Effector memory CD8-positive, alpha-beta T cell (primary cell): ENCODE measurements at places on chromosomes 7 and 10.
A peak's percentile ranks its signal among the peaks of the same experiment; 100 is the strongest.

GRCh38 chr10:1160561-1161314 lies 104.6 kb downstream of the WDR37 start:
- no peak overlapping the region for H3K27ac ChIP-seq
- no peak for DNase-seq
- H3K4me3 ChIP-seq = no peak overlapping the region
- H3K27me3 ChIP-seq = peaks cover 52% of the 10 kb centered on the region

GRCh38 chr10:132981746-132982145 lies 39.4 kb upstream of the CFAP46 start:
- no peaks in the 10 kb centered on the region for H3K36me3 ChIP-seq
- DNase-seq = no peak
- no peaks in the 10 kb centered on the region for H3K4me1 ChIP-seq
- H3K27me3 ChIP-seq = no peaks in the 10 kb centered on the region
- H3K27ac ChIP-seq = no peak overlapping the region
- H3K4me3 ChIP-seq = no peak overlapping the region

DNA sequence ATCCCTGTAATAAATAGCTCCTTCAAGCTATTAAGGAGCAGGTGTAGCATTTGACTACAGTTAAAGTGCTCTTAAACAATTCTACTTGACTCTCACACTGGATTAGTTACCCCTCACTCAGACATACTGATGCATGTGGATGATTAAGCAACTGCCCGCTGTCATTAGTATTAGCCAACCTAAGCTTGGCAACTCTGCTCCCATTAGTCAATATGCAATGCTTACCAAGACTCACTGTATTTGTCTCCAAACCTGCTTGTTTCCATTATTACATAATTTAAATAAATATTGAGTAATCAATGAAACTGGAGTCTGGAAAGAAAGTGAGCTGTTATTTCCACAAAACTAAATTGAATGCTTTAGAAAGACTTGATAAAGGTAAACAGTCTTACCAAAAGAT lies 144.0 kb upstream of the ASAH2 start:
- peaks cover 35% of the 10 kb centered on the region for H3K4me1 ChIP-seq
- H3K36me3 ChIP-seq = peaks cover 10% of the 10 kb centered on the region
- H3K27ac ChIP-seq = peak overlapping the region; percentile 74
- DNase-seq = no peak
- H3K27me3 ChIP-seq = no peaks in the 10 kb centered on the region
- H3K4me3 ChIP-seq = no peak overlapping the region

- DNase-seq = no peak
- H3K4me3 ChIP-seq = no peak overlapping the region
- no peak overlapping the region for H3K27ac ChIP-seq
- no peaks in the 10 kb centered on the region for H3K36me3 ChIP-seq
- H3K27me3 ChIP-seq = peaks cover 10% of the 10 kb centered on the region
Observed at GRCh38 chr10:127964621-127965020, 57.7 kb downstream of the PTPRE start.

GRCh38 chr7:51104278-51104677 lies 212.3 kb downstream of the COBL start:
- no peaks in the 10 kb centered on the region for H3K4me1 ChIP-seq
- H3K36me3 ChIP-seq = no peaks in the 10 kb centered on the region
- H3K4me3 ChIP-seq = no peak overlapping the region
- H3K27me3 ChIP-seq = peaks cover 8% of the 10 kb centered on the region

- no peak for DNase-seq
- H3K4me1 ChIP-seq = no peaks in the 10 kb centered on the region
- no peaks in the 10 kb centered on the region for H3K36me3 ChIP-seq
- no peak overlapping the region for H3K27ac ChIP-seq
- no peaks in the 10 kb centered on the region for H3K27me3 ChIP-seq
- no peak overlapping the region for H3K4me3 ChIP-seq
Observed at GRCh38 chr7:15839416-15840100, 153.1 kb upstream of the MEOX2 start.

DNA sequence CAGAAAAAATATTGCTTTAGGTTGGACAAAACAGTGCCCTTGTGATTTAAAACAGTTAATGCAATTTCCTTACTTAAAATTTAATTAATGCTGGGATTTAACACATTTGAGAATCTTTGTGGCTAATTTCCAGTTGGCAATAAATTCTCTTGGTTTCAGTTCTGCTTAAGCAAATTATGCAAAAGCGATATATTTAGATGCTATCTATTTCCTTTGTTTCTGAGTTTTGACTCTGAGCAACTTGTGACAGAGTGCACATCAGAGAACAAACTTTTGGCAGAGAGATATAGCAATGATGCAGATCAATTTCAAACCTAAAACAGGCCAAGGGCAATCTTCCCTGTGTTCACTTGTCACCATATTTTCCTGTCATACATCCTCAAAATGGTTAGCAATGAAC lies 933.6 kb upstream of the ZWINT start:
- no peaks in the 10 kb centered on the region for H3K36me3 ChIP-seq
- no peak for DNase-seq
- no peaks in the 10 kb centered on the region for H3K27me3 ChIP-seq
- H3K4me3 ChIP-seq = no peak overlapping the region
- H3K4me1 ChIP-seq = no peaks in the 10 kb centered on the region

DNA sequence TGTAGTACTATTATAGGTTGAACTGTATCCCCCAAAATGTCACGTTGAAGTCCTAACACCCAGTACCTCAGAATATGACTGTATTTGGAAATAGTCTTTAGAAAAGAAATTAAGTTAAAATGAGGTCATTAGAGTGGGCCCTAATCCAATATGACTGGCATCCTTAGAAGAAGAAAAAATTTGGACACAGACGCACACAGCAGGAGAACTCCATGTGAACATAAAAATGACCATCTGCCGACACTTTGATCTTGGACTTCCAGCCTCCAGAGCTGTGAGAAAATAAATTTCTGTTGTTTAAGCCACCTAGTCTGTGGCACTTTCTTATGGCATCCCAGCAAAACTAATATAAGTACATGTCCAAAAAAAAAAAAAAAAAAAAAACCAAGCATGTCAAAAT lies 225.8 kb downstream of the PARD3 start:
- no peak overlapping the region for H3K27ac ChIP-seq
- DNase-seq = no peak
- no peak overlapping the region for H3K4me3 ChIP-seq
- H3K27me3 ChIP-seq = peaks cover 19% of the 10 kb centered on the region

GRCh38 chr7:159027056-159027788 lies 117.4 kb downstream of the VIPR2 start:
- no peaks in the 10 kb centered on the region for H3K36me3 ChIP-seq
- no peak for DNase-seq
- H3K27me3 ChIP-seq = peaks cover 99% of the 10 kb centered on the region
- H3K27ac ChIP-seq = no peak overlapping the region
- no peak overlapping the region for H3K4me3 ChIP-seq
- H3K4me1 ChIP-seq = peaks cover 9% of the 10 kb centered on the region

DNA sequence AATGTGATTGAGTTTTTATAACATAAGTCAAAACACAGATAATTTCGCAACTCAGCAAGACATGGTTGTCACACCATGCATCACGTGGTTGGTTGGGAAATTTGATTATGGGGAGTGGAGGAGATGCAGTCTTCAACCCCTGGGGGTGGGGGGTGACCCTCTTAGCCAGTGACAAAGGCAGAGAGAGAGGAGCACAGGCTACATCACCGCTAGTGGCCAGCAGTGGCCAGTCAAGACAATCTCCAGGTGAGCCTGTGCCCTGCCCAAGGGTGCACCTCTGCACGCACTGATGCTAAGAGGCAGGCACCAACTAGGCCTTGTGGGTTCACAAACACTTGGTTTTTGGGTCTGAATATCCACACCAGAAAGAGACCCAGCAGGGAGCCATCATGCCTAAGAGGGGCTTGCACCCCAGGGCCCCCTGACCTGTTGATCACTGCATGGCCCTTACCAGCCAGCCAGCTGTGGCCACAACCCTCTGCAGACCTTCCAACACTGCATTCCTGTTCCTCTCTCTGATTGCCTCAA lies 244.4 kb downstream of the FANK1 start:
- H3K27me3 ChIP-seq = no peaks in the 10 kb centered on the region
- peaks cover 6% of the 10 kb centered on the region for H3K36me3 ChIP-seq
- no peak overlapping the region for H3K27ac ChIP-seq

- H3K4me1 ChIP-seq = no peaks in the 10 kb centered on the region
- DNase-seq = no peak
- no peaks in the 10 kb centered on the region for H3K27me3 ChIP-seq
Observed at GRCh38 chr10:103836861-103837260, 18.5 kb downstream of the SH3PXD2A start.

DNA sequence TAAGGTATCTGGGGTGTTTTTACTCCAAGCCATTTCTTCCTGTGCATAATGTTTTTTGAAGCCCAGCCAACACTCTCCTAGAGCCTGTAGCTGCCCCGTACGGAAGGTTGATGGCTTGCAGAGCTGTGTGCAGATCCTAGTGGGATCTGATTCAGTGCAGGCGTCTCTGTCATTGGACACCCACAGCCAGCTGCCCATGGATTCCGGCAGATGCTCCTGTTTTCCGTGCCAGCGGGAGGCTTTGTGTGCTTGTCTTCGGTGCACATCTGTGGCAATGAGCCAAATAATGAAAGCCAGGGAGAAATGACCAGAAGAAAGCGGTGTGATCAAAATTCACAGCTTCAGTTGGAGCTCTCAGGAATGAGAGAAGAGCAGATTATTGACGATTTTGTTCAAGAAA lies 426.4 kb downstream of the TYW1 start:
- no peak overlapping the region for H3K4me3 ChIP-seq
- no peak overlapping the region for H3K27ac ChIP-seq
- no peak for DNase-seq
- no peaks in the 10 kb centered on the region for H3K4me1 ChIP-seq
